NCI-H1048 (cell line): ENCODE measurements at places on chromosomes 5 and 9.

- no peak for DNase-seq
These were observed 2.4 kb downstream of the AGGF1 start for GRCh38 chr5:77032635-77033034.

GRCh38 chr5:34042321-34042720 lies 692 bp downstream of the C1QTNF3 start:
- DNase-seq, result no peak

- DNase-seq, result no peak
These were observed 83.7 kb upstream of the IL12B start for GRCh38 chr5:159414021-159414420.

GRCh38 chr5:109987355-109987754 lies 297.6 kb downstream of the MAN2A1 start:
- DNase-seq, result no peak

DNA sequence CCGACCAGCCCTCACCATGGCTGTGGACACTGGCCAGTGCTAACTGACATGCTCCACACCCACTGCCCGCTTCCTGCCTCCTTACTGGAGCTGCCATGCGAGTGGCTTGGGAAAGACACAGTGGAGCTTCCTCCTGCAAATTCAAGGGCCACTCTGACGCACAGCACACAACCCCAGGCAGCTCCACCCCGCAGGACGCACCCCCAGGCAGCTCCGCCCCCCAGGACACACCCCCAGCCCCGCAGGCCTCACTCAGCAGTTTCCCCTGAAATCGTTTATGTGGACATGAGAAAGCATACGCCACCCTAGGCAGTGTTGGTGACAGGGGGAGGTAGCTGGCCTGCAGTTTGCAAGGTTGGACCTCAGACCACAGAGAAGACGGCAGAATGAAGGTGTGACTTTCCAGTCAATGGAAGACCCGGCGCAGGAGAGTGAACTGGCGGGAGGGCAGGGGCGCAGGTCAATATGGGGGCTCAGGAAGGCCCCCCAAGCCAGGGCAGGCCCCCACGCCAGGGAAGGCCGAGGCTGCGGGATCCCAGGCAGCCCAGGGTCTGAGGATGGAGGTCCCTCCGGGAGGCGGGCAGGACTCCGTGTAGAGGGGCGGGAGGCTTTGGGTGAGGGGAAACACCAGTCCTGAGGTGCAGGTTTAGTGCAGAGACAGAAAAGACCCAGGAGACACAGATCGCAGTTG lies 21.6 kb downstream of the LPCAT1 start:
- no peak for DNase-seq

DNA sequence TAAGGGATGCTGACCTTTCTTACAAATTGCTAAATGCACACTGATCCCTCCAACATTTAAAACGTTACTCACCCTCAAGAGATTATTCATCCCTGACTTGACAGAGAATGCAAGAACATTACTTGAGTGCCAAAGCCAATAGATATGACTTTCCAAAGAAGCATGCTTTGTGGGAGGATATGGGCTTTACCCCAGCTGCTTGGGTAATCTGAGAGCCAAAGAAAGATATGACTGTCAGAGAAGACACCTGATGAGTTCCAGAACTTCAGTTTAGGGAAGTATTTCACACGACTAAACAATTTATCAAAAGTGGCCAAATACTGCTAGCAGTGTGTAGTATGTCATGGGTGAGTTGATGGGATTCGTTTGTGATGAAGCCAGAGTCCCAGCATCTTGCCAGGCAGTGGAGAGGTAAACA lies 7.4 kb upstream of the SPDL1 start:
- no peak for DNase-seq

DNA sequence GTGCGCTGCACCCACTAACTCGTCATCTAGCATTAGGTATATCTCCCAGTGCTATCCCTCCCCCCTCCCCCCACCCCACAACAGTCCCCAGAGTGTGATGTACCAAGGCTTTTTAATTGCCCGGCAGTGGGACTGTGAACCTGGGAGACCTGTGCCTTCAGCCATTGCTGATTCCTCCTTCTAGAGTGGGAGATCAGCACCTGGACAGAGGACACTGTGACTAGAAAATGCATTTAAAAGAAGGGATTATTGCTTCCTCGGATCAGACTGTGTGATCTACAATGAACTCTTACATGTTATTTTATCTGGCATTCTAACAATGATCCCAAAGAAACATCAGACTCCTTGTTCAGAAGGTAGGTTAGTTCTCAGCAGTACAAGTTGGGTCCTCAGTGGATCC lies 25.9 kb downstream of the CTSL start:
- no peak for DNase-seq

DNA sequence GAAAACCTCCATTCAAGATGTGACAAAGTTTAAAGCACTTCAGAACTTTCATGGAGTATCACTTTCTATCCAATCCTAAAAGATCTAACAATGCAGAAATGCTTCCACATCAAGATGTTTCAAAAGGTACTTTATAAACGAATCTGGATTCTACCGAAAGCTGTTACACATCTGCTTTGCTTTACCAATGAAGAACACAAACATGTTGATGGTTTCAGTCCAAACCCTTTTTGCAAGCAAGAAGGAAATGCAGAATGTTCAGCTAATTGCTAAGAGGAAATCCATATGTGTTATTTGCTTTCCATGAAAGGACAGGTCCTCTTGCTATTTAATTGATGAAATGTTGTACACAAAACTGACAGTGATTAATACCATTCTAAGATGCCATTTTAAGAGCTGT lies 419.6 kb downstream of the EFNA5 start:
- DNase-seq, result no peak

GRCh38 chr9:29449306-29449705 lies 1876.0 kb upstream of the C9orf72 start:
- DNase-seq, result no peak

DNA sequence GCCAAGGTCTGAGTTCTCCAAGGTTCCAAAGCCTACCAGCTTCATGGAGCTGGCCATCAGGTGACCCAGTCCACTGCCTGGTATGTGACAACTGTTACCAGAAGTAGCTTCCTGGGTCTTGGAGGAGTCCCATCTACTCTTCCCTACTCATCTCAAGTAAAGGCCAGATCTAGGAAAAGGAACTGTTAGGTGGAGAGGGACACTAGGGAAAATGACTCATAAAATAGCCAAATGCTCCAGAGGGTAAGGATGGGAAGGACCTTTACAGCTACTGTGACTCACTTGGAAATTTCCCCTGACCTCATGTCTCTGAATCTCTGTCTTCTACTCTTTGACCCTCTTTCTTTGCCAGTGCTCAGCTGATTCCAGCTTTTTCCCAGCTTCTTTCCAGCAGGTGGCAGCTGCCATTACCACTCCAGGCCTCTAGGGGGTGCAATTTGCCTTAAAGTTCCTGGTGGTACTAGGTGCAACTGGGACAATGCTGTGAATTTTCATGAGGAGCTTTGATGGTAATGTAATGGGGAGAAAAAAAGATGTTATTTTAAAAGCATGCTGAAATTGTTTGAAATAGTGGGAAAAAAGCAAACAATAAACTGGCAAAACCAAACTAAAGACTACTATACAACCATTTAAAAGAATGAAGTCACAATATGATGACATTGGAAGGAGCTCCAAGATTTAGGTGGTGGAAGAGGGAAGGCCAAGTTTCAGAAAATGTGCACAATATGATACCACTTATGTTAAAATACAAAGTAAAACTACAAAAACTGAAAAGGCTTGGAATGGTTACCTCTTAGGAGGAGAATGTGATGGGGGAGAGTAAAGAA lies 27.1 kb upstream of the MYORG start:
- peak; percentile 3 for DNase-seq

DNA sequence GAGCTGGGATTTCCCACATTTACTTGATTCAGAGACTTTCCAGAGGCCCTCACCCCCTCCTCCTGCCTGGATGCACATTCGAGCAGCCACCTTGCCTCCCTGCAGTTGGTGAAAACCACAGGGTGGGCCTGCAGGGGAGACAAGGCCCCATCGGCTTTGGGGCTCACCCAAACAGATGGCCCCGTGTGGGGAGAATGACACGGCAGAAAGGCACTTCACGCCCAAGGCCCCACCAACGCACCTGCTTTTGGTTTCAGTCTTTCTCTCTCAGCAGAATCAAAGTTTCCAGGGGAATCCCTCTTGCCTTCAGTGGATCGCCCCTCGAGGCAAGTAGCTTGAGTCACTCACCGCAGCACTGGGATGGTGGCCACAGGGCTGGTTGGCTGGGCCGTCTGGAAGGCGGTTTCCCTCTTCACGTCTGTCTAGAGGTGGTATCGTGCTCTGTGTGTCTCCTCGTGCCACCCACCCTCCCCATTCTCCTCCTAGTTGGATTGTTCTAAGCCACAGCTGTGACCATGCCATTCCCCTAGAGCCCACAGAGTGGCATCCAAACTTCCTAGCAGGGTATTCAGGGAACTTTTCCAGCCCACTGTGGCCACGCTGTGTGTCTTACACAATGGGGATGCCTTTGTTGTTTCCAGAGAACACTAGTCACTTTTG lies 31.8 kb downstream of the SEC61B start:
- no peak for DNase-seq

DNA sequence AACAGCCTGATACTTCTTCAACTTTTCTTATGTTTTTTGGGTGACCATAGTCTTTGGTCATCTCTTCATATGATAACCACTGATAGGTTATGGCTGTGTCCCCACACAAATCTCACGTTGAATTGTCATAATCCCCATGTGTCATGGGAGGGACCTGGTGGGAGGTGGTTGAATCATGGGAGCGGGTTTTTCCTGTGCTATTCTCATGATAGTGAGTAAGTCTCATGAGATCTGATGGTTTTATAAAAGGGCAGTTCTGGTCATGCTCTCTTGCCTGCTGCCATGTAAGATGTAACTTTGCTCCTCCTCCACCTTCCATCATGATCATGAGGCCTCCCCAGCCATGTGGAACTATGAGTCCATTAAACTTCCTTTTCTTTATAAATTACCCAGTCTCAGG lies 8.7 kb downstream of the RHOBTB3 start:
- no peak for DNase-seq

DNA sequence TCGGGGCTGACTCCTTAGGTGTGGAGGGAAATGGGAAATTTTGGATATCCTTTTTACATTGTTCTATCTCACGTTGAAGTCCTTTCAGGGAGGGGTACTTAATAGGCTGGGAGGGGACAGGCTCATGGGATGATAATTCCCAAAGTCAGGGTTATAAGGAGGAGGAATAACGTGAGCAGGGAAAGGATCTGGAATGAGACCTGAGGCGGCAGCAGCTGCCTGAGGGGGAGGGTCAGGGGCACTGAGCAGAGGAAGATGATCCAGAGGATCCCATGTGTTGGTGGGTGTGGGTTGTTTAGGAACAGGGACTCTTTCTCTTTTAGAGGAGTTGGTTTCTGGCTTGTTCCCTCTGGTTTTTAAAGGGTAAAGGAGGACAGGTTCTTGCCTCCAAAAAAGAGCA lies 18.7 kb downstream of the IFT74 start:
- no peak for DNase-seq

DNA sequence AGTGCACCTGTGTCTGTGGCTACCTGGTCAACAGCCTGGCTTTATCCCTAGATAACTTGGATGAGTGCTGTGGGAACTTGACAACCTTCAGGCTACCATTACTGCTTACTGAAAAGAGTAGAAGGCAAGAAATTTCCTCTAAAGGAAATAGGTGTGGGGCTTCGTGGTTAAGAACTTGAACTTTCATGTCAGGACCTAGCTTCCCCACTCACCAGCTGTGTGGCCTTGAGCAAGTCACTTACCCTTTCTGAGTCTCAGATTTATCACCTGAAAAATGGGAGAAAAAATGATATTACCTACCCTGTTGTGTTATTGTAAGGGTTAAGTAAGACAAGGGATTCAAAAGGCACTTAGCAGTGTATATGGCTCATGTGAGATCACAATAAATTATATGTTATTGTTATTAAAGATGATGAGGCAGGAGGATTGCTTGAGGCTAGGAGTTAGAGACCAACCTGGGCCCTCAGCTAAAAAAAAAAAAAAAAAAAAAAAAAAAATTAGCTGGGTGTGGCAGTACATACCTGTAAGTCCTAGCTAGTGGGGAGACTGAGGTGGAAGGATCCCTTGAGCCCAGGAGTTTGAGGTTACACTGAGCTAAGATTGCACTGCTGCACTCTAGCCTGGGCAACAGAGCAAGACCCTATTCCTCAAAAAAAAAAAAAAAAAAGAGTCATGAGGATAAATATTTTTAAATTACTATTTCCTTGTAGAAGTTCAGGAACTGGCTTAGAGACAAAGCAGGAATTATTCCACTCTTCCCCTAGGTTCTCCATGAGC lies 97.0 kb upstream of the SPRY4 start:
- DNase-seq, result no peak

DNA sequence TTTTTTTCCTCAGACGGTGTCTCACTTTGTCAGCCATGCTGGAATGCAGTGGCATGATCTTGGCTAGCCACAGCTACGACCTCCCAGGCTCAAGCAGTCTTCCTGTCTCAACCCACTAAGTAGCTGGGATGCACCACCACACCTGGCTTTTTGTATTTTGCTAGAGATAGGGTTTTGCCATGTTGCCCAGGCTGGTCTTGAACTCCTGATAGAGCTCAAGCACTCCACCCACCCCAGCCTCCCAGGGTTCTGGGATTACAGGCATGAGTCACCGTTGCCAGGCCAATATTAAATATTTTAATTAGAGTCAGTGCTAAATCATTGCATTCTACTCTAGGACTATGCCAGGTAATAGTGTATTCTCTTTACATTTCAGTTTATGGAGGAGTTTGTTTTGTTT lies 41.5 kb downstream of the UBE2R2 start:
- DNase-seq, result no peak

GRCh38 chr5:52961274-52961681 lies 27.9 kb upstream of the ITGA2 start:
- no peak for DNase-seq

- no peak for DNase-seq
These were observed 24.7 kb downstream of the DMXL1 start for GRCh38 chr5:119095611-119096010.

DNA sequence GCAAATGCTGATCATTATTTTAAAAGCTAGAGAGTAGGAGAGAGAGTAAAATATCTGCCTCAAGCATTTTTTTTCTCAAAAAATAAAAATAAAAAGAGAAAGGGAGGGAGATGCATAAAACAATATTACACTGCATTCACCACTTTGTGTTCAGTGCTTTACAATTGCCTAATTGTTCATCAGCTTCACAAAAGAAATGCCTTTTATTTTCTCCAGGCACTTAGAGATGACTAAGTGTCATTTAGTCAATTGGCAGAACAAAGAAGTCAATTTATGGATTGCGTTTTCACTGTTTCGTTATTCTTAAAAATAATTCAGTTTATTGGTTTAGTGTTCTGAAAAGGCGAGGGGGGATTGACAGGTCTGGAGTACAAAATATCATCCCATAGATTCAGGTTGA lies 232.5 kb upstream of the CCNH start:
- no peak for DNase-seq

- no peak for DNase-seq
These were observed 232.5 kb upstream of the MSX2 start for GRCh38 chr5:174491761-174492350.
